ENCODE measurements at places on chromosomes 5 and 9.

GRCh38 chr9:20713172-20713571 is 29.1 kb downstream of the FOCAD start:
- peaks cover 6% of the 10 kb centered on the region for H3K4me1 ChIP-seq
- no peak for DNase-seq
- no peaks in the 10 kb centered on the region for H3K36me3 ChIP-seq
- no peaks in the 10 kb centered on the region for H3K27me3 ChIP-seq
- H3K27ac ChIP-seq = no peak overlapping the region

GRCh38 chr9:2230362-2230761 is 215.2 kb downstream of the SMARCA2 start:
- no peaks in the 10 kb centered on the region for H3K27me3 ChIP-seq
- no peak for DNase-seq
- peaks cover 3% of the 10 kb centered on the region for H3K4me1 ChIP-seq
- H3K4me3 ChIP-seq = no peak overlapping the region
- no peak overlapping the region for H3K27ac ChIP-seq

DNA sequence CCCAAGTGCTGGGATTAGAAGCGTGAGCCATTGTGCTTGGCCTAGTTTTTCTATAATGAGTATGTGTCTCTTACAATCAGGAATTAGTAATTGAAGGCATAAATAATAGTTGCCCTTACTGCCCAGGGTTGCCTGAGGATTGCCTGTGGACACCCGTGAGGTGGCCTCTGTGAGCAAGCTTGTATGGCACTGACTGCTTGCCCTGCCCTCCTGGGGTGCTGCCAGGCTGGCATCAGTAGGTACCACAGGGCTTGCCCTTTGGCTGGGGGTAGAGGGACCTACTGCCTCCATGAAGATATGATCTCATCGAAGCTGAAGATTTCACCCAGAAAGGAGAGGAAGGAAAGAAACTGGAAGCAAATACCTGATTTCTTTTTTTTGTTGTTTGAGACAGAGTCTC is 23.8 kb upstream of the PHF19 start:
- H3K4me1 ChIP-seq = peaks cover 5% of the 10 kb centered on the region
- no peak overlapping the region for H3K4me3 ChIP-seq
- H3K27ac ChIP-seq = no peak overlapping the region
- DNase-seq = no peak

GRCh38 chr5:956941-957747 is 51.5 kb upstream of the NKD2 start:
- peak overlapping the region; percentile 85 for H3K27ac ChIP-seq
- no peaks in the 10 kb centered on the region for H3K27me3 ChIP-seq
- DNase-seq = no peak
- H3K4me1 ChIP-seq = peaks cover 31% of the 10 kb centered on the region

DNA sequence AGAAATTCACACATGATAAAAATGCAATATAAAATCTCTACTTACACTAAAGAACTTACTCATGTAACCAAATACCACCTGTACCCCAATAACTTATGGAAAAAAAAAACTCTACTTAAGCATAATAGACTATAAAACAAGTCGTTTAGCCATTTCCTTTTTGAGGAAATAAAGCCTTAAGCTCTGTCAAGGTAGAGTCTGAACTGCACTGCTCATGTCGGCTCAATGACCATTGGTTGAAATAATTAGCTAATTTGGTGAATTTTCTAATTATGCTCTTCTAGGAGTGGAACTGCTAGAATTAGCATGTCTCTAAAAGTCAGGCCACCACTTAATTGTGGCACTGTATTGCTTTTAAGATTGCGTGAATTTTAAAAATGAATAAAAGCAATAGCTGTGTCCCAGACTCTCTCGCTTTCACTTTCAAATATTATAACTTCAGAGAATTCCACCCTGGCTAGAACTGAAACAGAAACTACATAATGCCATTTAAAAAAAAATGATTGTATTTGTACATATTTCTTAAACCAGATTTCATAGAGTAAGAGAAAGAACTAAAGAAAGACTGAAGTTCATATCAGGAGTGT is 113.0 kb upstream of the PCA3 start:
- no peak for DNase-seq
- peak overlapping the region; percentile 30 for H3K27ac ChIP-seq
- H3K4me3 ChIP-seq = peak overlapping the region; percentile 43
- H3K4me1 ChIP-seq = peaks cover 29% of the 10 kb centered on the region

DNA sequence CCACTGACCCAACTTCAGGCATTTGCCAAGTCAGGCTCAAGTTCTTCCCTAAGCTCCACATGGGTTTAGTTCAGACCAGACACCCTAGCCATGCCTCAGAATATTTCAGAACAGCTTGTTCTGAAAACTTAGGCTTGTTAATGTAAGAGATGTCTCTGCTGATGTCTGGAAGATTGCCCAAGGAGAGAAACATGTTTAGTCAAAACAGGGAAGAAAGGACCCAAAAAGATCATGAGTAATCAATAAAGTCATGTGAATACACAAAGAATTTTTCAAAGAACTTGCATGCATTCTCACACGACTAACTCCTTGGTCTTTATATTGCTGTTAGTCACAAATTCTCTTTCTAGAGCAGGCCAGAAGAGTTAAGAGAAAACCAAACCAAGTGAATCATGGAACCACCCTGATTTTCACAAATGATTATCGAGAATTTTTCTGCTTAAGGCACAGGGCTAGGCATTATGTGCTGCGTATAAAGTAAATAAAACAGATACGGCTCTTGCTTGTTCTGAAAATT is 158.1 kb upstream of the HMHB1 start:
- H3K36me3 ChIP-seq = no peaks in the 10 kb centered on the region
- no peak overlapping the region for H3K4me3 ChIP-seq
- no peak for DNase-seq
- H3K4me1 ChIP-seq = peaks cover 3% of the 10 kb centered on the region
- H3K27me3 ChIP-seq = no peaks in the 10 kb centered on the region
- H3K27ac ChIP-seq = no peak overlapping the region

GRCh38 chr5:180081481-180081880 is 9.9 kb upstream of the RNF130 start:
- H3K36me3 ChIP-seq = no peaks in the 10 kb centered on the region
- H3K27me3 ChIP-seq = no peaks in the 10 kb centered on the region
- H3K4me3 ChIP-seq = no peak overlapping the region
- peaks cover 8% of the 10 kb centered on the region for H3K4me1 ChIP-seq

DNA sequence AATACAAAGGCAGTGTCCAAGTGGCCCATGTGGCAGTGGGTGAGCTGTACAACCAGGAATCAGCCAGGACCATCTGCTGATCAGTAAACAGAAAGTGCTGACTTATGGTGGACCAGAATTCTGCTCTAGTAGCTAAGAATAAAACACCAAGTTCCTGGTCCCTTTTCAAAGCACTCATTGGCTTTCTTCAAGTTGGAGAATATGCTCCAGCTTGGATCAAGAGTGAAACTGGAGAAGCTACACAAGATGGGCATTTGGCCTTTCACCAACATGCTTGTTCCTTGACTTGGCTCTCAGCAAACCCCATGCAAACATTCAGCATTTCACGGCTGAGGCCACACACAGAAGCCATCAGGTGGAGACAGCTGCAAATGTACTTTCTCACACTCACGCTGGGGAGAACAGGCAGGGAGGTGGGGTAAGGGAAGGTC is 32.1 kb downstream of the MARCHF3 start:
- no peak overlapping the region for H3K27ac ChIP-seq
- no peaks in the 10 kb centered on the region for H3K36me3 ChIP-seq
- no peak overlapping the region for H3K4me3 ChIP-seq
- peaks cover 6% of the 10 kb centered on the region for H3K4me1 ChIP-seq
- DNase-seq = no peak

Data from upper lobe of left lung (tissue), 6 donors.